ENCODE measurements at places on chromosomes 5 and 9. TPM values are rescaled to one million over a fixed set of nuclear protein-coding genes. Genes with fewer than 3 reads are reported as not detected.

CNTNAP3B gene
- total RNA-seq, result 0.74 TPM

DNA sequence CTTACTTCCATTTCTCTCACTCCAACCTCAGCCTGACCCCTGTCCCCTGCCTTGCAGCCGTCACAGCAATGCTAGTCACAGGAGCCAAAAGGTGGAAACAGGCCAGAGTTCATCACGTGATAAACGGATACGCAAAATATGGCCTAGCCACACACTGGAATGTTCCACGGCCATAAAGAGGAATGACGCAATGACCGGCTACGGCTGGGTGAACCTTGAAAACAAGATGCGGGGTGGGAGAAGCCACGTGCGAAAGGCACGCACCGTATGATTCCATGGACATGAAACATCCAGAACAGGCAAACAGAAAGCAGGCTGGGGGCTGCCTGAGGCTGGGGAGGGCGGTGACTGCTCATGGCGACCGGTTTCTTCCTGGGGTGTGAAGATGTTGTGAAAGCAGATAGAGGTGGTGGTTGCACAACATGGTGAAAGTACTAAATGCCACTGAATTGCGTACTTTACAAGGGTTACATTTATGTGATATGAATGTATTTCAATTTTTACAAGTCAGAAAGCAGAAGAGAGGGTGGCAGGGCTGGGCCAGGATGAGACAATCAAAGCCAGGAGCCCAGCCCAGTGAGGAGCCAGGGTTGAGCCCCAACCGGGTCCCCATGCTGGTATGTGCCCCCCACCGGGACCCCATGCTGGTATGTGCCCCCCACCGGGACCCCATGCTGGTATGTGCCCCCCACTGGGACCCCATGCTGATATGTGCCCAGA is 117.8 kb upstream of the SARDH start:
- no peak for DNase-seq

DNA sequence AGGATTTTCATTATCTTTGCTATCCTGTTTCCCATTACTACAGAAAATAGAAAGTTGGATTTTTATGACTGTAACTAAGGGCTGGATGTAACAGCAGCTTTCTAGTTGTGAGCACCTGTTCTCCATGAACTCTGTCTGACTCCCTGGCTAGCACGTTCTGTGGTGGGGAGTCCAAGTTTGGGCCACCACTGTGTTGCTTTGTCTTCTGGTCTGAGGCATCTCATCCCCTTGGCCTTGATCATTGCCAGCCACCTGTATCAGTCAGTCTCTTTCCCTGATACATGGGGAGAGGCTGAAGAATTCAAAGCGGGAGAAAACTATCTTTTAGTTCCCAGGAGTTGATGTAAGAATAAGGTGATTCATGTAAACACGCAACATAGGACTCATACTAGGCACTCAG is 33.4 kb downstream of the WDR70 start:
- DNase-seq, result no peak

GRCh38 chr5:40240111-40240510 is 439.6 kb upstream of the PTGER4 start:
- no peak for DNase-seq

LCN10 gene
- total RNA-seq, result not detected

BARHL1 gene
- not detected for total RNA-seq

DNA sequence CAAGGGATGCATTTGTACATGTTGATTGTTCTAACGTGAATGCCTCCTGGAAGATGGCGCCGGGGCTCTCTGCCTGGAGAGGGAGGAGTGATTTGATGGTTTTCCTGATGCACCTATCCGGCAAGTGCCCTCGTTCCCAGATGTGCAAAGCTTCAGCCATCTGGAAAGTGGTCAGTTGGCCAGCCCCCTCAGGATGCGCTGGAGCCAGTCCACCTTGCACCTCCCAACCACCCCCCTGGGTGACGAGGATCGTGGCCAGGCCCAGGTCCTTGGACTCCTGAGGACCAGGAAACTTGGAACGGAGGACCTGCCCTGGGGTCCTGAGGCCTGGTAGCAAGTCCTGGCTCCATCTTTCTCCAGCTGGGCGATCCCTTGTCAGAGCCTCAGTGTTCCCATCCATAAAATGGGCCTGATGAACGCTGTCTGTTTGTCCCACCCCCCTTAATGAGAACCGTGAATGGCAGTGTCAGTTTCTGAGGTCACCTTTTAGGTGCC is 23.6 kb upstream of the RNU6ATAC start:
- DNase-seq, result no peak

LAMC3 gene
- not detected for total RNA-seq

DNA sequence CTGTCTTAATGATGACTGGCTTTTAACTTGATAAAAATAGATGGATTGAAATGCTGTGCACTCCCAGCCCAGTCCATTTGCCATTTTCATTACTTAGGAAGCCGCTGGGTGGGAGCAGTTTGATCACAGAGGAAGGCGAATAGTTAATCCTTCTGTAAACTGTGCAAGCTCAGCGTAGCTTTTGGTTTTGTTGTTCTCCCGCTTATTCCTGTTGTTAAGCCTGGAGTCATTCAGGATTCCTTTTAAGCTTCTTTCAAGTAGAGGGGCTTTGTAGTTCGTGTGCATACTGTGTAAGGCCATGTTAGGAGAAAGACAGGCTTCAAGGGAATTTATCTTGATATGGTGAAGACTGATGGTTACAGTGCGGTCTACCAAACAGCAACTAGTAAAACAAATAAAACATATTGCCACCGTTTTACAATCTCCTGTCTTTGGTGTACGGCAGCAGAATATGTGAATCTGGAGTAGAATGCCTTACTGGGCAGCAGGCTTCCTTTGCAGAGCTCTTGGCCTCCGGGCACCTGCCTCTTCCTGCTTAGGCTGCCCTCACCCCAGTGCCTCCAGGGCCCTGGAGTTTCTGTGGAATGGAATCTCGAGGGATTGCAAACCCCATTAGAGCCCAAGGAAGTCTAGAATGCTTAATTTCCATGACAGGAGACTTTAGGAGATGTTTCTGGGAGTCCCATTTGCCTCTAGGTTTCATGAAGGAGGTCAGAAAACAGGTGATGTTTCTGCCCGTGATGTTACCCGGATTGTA is 141.4 kb downstream of the TRIO start:
- DNase-seq, result no peak

- no peak for DNase-seq
Measured at GRCh38 chr9:126595982-126596381, 17.7 kb upstream of the LMX1B start.

- no peak for DNase-seq
Measured at GRCh38 chr9:124758061-124758460, 13.1 kb downstream of the NR6A1 start.

IRX1 gene
- total RNA-seq, result not detected

DNA sequence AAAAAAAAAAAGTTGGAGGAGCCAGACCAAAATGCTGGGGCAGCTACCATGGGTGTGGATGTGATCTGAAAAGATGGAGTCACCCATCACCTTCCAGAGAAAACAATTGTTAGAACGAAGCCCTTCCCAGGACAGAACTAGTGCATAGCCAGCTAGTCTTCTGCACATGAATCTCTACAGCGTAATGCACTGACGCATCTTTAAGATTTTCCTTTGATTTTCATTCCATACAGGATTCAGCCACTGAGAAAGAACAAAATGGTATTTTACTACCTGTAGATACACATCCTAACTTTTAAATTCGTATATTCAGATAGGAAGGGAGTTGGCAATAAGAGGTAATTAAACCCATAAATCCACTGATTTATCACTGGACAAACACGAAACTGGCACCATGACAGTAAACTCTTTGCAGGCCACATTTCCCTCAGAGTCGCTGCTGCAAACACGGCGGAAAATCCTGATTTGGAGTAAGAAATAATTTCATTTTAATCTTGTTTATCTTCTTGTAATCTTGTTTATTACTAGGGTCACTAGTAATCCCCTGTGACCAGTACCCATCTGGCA is 206.6 kb downstream of the SPOCK1 start:
- no peak for DNase-seq

SPATA31C1 gene
- 0.07 TPM for total RNA-seq
